ENCODE measurements at places on chromosomes 12 and 14.

DNA sequence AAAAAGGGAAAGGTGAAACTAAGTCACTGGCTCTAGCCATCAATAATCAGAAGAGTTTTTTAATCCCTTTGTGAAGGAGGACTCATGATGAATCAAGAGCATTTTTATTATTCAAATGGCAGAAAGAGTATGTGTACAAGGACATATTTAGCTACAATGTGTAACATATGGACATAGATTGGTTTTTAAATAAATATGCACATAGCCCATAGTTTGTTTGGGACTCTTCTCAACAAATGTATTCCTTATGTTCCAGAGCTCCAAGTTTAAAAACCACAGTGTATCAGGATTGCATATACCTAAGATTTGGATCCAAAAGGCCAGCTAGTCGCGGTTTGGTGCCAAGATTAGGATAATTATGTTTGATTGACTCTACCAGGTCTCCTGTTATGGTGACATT lies 104.2 kb downstream of the C12orf50 start:
- no peak for DNase-seq

GRCh38 chr12:18755341-18755740 lies 17.4 kb downstream of the CAPZA3 start:
- DNase-seq: no peak

GRCh38 chr12:1769809-1770494 lies 50.4 kb upstream of the LRTM2 start:
- no peak for DNase-seq

- peak; percentile 24 for DNase-seq
Observed at GRCh38 chr14:100317912-100318808, 5.0 kb upstream of the SLC25A47 start.

DNA sequence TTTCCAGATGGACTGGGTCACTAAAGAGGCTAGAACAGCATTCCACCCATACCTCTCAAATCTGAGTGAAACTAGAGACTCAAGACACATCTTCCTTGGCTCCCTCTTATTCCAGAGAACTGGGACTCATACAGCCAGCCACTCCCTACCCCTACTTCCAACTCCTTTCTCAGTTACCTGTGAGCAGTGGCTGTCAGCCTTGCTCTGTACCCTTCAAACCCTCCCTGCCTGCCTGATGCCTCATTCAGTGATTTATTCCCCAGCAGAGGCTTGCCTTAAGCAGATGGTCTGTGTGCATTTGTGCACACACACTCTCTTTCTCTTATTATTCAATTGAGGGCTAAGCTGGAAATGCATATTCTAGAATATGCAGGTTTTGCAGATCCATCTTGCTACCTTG lies 14.6 kb downstream of the GPR84 start:
- DNase-seq: no peak

- no peak for DNase-seq
Observed at GRCh38 chr12:65868878-65869277, 44.6 kb downstream of the HMGA2 start.

DNA sequence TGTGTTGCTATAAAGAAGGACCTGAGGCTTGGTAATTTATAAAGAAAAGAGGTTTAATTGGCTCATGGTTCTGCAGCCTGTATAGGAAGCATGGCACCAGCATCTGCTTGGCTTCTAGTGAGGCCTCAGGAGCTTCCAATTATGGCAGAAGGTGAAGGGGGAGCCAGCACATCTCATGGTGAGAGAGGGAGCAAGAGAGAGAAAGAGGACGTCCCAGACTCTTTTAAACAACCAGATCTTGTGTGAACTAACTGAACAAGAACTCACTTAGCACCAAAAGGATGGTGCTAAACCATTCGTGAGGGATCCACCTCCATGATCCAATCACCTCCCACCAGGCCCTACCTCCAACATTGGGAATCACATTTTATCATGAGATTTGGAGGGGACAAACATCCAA lies 6.1 kb upstream of the SNAPC1 start:
- DNase-seq: no peak

- DNase-seq: no peak
Observed at GRCh38 chr12:57821474-57822214, 3.1 kb upstream of the AVIL start.

DNA sequence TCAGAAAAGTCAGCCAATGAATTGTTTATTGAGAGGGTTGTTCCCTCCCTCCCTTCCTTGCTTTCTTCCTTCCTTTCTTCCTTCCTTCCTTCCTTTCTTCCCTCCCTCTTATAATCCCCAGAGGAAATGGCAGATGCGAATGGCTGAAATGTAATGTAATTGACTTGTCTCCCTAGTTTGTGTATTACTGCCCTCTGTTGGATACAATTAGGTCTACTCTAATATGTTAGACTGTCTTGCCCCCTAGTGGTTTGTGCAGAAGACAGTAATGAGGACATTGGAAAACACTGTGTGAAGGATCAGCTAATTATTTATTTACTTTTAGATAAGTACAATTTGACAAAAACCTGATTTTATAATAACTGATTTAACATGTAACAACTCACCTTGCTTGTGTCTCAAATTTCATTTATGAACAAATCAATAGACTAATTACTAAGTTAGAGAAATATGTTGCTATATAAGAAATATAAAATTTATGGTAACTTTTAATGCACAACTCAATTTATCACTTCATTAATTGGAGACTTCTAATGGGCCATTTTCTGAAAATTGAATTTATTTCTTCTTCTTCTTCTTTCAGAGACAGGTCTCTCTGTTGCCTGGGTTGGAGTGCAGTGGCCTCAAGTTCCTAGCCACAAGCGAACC lies 229.8 kb upstream of the LRIG3 start:
- no peak for DNase-seq

DNA sequence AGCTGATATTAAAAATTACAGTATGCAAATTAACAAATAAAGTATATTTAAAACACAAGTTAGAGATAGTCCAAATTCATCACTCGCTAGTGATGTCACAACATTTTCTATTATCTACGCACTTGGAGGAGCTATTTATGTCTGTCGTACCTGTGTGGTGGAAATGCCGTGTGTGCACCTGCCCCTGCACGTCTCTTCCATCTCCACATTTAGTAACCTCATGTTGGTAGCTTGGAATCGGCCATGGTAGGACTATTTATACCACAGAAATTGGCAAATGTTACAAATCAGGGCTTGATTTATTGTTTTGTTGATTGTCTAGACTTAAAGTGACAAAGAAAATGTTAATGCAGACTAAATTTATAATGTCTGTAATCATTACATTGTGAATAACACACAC lies 62.6 kb upstream of the NTF3 start:
- DNase-seq: no peak

DNA sequence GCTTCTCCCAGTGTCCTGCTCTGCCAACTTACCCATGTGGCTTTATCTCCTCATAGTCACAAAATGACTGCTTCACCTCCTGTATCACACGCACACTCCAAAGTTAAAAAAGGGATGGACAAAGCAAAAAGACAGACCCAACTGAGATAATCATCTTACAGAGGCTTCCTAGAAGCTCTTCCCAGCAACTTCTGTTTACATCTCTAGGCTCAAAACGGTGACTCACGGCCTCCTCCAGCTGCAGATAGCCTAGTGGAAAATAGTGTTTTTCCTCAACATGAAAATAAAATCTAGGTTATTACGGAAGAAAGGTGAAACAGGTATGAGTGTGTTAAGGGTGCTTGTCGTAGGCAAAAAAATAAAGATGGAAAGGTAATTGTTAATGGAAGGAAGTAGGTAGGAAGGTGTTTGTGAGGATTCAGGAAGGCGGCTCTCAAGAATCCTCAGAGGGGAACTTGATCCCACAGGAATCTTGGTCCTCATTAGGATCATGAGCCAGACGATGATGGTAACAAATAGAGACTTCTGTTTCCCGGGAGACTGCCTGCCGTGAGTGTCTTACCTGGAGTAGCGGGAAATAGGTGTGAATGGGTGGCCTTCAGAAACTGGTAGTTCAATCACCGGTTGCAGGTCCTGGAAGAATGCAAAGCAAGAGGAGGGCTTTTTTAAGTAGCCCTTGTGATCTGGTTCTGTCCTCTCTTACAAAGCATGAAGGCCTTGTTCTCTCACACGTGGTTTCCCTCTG lies 487.5 kb upstream of the TMEM132C start:
- no peak for DNase-seq

DNA sequence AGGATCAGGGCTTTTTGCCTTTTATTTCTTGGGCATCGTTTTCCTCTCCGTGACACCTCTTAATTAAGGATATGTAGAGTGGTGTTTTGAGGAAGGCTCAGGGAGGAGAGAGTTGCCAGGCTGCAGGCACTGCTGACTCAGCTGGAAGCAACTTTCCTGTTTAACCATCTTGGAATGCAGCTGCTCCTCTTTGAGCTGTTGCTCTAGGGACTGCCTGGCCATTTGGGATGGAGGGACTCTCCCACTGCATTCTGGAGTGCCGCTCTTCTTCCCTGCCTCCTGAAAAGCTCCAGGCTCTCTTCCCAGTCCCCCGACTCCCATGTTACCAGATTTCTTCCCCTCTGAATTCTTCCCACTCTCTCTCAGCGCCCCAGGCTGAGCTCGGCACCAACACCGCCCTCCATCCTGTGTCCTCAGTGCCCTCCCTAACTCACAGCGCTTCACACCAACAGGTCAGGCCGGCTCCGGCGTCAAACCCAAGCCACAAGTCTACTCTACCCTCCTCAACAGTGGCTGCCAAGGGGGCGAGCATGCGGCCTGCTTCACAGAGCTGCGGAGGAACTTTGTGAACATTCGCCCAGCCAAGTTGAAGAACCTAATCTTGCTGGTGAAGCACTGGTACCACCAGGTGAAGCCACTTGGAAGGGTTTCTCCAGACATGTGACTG lies 5.9 kb downstream of the OAS3 start:
- DNase-seq: no peak

- DNase-seq: no peak
Observed at GRCh38 chr12:109695961-109696461, 17.6 kb upstream of the FAM222A start.

DNA sequence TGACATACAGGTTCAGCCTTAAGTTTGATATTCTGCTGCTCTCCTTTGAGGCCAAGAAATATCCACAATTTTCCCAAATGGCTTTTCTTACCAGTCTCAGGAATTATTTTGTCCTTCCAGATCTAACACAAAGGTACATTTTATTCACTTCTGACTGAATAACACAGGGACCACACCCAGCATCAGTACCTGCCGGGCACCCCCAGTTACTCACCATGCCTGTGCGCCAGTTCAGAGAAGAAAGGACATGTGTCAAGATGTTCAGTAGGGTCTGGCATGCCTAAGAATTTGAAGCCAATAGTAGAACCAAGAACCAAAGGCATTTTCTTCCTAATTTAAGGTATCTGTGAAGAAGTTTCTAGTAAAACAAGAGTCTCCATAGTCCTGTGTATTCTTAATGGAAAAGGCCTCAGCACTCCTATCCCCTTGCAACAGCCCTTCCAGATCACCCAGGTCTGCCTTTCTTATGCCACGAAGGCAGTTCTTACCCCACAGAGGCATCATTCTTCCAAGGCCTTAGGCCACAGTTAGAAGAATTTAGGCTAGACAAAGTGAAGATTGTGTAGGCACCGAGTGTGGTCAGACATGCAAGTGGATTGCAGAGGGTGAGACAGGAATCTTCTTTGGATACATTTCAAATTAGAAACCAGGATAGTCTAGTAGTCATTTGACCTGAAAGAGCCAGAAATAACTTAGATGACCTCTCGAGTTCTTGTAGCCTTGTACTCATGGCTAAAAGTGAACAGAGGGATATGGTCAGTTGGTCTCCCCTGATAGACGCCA lies 140.1 kb upstream of the HIF1A start:
- no peak for DNase-seq

DNA sequence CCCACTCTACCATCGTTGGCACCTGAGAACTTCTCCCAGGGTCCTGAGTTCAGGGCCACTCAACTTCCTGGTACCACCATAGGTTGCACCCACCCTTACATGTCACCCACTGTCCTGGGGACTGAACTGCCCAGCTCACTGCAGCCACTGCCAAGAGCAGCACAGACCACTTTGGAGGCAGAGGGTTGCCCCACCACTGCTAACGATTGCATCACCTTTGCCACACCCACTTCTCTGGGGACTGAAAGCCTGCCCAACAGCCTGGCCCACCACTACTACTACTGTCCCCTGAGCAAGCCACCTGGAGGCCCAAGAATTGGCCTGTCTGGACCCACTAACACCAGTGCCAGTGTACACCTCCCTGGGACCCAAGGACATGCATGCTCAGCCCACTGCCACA lies 27.6 kb downstream of the CACNA2D4 start:
- no peak for DNase-seq

DNA sequence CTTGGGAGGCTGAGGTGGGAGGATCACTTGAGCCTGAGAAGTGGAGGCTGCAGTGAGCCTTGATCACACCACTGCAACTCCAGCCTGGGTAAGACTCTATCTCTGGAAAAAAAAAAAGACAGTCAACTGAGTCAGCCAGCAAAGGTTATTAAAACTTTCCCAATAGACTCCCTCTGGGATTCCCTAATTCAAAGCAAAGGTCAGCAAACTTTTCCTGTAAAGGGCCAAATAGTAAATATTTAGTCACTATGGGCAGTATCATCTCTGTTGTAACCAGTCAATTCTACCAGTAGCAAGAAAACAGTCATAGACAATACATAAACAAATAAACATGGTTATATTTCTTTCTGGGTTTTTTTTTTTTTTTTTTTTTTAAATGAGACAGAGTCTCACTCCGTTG lies 122.5 kb downstream of the IPO8 start:
- DNase-seq: no peak

- no peak for DNase-seq
Observed at GRCh38 chr12:101238306-101238705, 28.3 kb upstream of the SLC5A8 start.

- no peak for DNase-seq
Observed at GRCh38 chr12:70609739-70610491, 27.3 kb downstream of the PTPRB start.

DNA sequence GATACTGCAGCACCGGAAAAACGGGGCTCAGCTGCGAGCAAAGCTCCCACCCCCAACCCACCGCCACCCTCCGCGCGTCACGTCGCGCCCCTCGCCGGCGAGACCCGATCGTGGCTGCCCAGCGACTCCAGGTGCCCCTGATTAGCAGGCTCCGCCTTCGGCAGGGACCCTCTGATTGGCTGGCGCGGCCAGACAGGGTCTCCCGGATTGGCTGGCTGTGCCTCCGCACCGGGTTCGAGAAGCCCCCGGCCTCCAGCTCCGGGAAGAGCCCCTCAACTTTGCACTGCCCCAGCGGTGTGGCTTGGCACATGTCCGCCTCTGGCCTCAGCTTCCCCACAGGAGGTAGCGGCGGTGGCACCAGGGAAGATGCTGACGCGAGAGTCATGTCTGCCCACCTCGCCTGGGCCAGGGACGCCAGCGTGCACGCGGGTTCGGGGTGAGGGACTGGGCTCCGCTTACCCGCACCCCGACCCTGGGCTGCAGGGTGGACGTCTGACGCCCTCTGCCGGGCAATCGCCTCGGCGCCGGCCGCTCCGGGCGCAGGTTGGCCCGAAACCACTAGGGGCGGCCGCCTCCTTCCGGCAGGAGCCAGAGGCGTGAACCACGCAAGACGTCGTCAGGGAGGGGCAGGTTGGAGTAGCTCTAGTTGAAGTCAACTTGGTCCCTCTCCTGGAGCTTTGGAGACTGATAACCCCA lies 498 bp upstream of the RHOF start:
- peak; percentile 91 for DNase-seq
